Activated T-helper 1 cell treated with anti-CD3 and anti-CD28 coated beads, Interleukin-12 subunit alpha, Interleukin-12 subunit beta, Interleukin-2, Interleukin-4 antibody, amounts not matched to agents 30 ng/mL and 10 ng/mL and 1 ng/mL, durations not matched to agents 14 hours and 24 hours and 36 hours (primary cell): ENCODE measurements at places on chromosomes 4 and X. TPM values are rescaled to one million over a fixed set of nuclear protein-coding genes. Genes with fewer than 3 reads are reported as not detected.

GRCh38 chr4:144647095-144647561 lies 1.2 kb downstream of the HHIP start:
- DNase-seq, result no peak

DNA sequence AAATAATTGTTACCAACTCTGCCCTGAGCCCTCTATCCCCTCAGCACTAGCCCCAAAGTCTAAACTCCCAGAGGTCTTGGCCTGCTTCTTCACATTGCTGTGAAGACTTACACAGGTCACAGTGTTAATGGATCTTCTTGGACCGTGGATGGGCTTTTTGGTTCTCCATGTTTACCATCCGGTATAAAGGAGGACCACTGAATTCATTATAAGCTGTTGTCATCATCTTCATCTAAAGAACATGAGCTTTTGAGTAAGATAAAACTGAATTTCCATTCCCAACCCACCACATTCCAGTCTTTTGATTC lies 8.5 kb downstream of the NUDT11 start:
- DNase-seq, result no peak

- DNase-seq, result no peak
These were observed at the start of gene EVC2 for GRCh38 chr4:5708449-5709206. EVC2 (minus strand) TSS chr4:5708559; CDS start chr4:5708513, 46 bp downstream.

DNA sequence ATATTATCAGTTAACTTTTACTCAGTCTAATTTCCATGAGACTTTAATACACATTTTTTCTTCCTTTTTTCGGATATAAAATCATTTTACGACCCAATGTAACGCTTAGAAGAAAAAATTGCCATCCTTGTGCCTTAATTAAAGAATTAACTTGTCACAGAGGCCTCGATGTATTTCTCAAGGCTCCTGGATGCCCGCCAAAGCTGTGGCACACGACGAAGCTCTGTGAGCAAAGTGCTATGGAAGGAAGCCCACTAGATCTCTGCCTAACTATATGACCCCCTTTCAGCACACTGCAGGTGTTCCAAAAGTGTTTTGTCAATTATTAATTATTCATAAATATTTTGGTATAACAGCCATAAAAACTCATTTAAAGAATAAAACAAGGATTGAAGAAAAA lies 54.4 kb downstream of the TAPT1 start:
- no peak for DNase-seq

GRCh38 chrX:79336869-79337815 lies 30.0 kb downstream of the ITM2A start:
- DNase-seq, result no peak

GRCh38 chrX:113980953-113981352 lies 602.9 kb upstream of the HTR2C start:
- DNase-seq, result no peak

- DNase-seq, result no peak
These were observed 45.6 kb downstream of the IRF2 start for GRCh38 chr4:184428787-184429186.

DNA sequence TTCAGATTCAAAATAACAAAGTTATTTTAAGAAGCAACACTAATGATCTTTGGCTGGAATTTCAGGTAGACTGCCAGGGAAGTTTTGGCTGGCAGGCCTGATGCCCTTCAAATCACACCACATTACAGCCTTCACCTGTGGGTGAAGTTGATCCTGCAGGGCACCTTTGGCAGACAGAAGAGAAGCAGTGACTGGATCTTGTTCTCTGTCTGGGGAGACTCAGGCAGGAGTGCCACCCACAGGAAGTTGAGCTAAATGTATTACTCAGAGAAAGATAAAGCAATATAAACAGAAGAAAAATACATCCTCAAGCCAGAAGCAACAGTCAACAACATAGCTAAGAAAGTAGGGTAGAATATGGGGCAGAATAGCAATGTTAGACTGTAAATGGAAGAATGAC lies 12.8 kb upstream of the CFAP299 start:
- no peak for DNase-seq

- no peak for DNase-seq
These were observed 80.9 kb downstream of the ZNF718 start for GRCh38 chr4:205097-205756.

- no peak for DNase-seq
These were observed 246.4 kb upstream of the SLC7A11 start for GRCh38 chr4:138488533-138488932.

- no peak for DNase-seq
These were observed 214.1 kb downstream of the THOC2 start for GRCh38 chrX:123518791-123519190.

- DNase-seq, result no peak
These were observed 8.3 kb upstream of the ZXDB start for GRCh38 chrX:57583477-57583876.

DNA sequence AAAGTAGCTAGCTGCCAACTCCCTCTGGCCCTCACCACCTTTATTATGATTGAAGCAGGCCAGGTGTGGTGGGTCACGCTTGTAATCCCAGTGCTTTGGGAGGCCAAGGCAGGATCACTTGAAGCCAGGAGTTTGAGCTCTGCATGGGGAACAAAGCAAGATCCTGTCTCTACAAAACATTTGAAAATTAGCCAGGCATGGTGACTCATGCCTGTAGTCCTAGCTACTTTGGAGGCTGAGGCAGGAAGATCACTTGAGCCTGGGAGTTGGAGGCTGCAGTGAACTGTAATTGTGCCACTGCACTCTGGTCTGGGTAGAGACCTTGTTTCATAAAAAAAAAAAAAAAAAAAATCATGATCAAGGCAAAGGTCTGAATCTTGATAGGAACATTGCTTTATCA lies 467.0 kb upstream of the DIPK2B start:
- no peak for DNase-seq

GRCh38 chr4:38386654-38387188 lies 277.3 kb upstream of the KLF3 start:
- no peak for DNase-seq

DNA sequence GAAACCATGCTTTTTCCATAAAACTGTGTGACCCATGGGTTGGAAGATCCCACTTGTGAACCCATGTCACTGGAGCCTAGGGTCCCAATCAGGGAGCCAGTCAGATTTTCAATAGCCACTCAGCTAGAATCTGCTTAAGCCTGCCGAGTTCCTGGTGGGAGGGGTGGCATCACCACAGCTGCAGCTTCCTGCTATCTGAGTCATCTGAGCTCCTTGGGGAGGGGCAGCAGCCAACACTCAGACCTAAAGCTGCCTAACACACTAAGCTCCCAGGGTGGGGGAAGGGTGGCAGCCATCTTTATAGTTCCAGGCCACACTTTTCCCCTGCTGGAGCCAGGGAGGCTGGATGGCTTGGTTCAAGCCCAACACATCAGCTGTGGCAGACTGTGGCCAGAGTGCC lies 350.1 kb downstream of the C4orf33 start:
- DNase-seq, result no peak

- peak; percentile 31 for DNase-seq
These were observed 98.2 kb upstream of the PRKX start for GRCh38 chrX:3811331-3812311.

DNA sequence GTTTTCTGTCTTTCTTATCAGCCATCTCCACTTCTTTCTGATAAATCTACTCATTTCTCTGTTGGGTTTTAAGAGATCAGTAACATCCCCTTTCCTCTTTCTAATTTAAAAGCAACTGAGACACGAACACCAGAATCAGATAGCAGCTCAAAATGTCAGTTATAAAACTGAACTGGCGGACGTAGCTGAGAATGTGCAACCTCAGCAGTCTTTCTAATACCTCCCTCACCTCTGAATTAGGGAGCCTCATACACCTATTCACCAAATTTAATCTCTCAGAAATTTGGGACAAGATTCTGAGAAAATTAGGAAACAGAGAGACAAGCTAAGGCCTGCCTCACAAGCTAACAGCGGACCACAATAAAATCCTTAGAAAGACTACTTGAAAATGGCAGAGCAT lies 52.0 kb upstream of the ACSL4 start:
- no peak for DNase-seq

GRCh38 chr4:142085513-142086292 lies 449.3 kb downstream of the IL15 start:
- no peak for DNase-seq

Gene CMC4
- 1.3 and 3.0 TPM in 2 replicates for total RNA-seq

Gene NXF2B
- not detected in 2 replicates for total RNA-seq

Gene ASB5
- not detected in 2 replicates for total RNA-seq

Gene PARM1
- not detected in 2 replicates for total RNA-seq

Gene TBC1D9
- 0.29 TPM in 1 of 2 replicates, not detected in the other for total RNA-seq

Gene NAP1L5
- 5.5 and 6.1 TPM in 2 replicates for total RNA-seq

Gene CXCL10
- total RNA-seq, result 6.5 and 6.6 TPM in 2 replicates
